ENCODE measurements at places on chromosomes 13 and 19.
A peak's percentile ranks its signal among the peaks of the same experiment; 100 is the strongest.

- DNase-seq, result no peak
These were observed 58.1 kb downstream of the KCNRG start for GRCh38 chr13:50073340-50073739.

DNA sequence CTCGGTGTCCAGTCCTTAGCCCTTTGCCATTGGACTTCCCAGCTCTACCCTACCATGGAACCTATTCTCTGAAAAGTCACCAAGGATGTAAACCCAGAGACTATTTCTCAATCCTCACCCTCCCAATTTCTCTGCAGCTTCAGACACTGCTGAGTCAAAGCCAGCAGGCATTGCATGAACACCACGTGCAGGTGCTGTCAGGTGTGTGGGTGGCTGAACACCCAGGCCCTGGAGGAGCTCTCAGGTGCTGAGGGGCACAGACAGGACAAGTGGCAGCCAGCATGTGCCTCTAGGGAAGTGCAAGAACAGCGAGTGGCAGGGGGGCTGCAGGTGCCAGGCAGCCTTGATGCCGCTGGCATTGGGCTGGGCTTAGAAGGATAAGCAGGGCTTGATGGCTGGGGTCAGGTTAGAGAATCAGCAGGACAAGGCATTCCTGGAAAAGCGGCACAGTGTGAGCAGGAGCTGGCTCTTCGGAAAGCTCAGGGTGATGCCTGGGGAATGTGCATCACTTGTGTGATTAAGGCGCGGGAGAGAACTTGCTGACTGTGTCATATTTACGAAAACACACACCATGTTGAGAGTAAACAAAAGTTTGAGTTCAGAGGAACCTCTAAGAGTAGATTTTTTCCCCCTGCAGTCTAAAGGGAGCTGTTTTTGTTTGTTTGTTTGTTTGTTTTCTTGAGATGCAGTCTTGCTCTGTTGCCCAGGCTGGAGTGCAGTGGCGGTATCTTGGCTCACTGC lies 83.8 kb downstream of the LNX2 start:
- no peak for DNase-seq

GRCh38 chr19:11853358-11853757 lies 4.8 kb downstream of the ZNF439 start:
- no peak for DNase-seq

GRCh38 chr13:81658598-81659370 lies 1317.9 kb upstream of the SPRY2 start:
- DNase-seq, result no peak

DNA sequence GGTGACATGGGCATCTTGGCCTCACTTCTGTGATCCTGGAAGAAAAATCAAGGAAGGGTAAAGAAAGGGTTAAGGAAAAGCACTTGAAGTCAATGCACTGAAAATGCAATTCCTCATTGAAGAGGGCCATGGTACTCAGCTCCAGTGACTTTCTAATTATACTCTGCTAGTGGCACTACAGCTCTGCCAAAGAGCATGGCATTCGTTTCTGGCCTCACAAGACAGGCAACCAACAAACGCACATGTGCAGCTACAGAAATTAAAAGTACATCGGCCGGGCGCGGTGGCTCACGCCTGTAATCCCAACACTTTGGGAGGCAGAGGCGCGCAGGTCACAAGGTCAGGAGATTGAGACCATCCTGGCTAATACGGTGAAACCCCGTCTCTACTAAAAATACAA lies 21.8 kb downstream of the SACS start:
- no peak for DNase-seq

DNA sequence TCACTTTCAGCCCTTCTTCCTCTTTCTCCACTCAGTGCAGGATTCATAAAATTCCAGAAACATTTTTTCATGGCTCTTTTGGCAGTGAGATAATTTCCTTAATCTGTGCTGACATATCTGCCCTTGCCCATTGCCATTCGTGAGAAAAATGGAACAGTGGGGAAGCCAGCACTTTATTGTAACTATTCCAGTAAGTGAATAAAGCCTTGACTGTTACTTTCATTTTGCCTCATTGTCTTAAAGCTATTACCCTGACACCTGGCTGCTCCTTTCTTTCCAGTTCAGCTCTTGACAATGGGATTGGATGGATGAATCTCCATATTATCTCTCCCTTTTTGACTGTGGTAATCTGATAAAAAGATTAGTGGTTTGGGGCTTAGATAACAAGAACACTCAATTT lies 1068.1 kb upstream of the PCDH20 start:
- peak; percentile 0 for DNase-seq

GRCh38 chr19:56253737-56254136 lies 18.8 kb upstream of the EDDM13 start:
- DNase-seq, result peak; percentile 56

DNA sequence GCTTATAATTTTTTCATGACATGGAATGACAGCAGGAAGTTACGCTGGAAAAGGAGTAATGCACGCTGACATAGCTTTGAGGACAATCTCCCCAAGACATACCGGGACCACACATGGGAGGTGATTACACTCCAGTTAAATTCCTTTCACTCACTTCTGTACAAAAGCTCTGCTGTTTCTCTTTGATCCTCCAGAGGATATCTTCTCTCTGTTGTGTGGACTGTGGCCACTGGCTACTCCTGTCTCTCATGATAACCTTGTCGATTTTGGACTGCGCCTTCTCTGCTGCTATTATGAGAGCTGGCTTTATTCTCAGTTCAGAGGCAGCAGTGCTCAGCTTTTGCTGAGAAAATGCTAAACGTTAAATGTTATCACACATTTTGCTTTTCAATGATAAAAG lies 464.6 kb downstream of the FGF9 start:
- no peak for DNase-seq

DNA sequence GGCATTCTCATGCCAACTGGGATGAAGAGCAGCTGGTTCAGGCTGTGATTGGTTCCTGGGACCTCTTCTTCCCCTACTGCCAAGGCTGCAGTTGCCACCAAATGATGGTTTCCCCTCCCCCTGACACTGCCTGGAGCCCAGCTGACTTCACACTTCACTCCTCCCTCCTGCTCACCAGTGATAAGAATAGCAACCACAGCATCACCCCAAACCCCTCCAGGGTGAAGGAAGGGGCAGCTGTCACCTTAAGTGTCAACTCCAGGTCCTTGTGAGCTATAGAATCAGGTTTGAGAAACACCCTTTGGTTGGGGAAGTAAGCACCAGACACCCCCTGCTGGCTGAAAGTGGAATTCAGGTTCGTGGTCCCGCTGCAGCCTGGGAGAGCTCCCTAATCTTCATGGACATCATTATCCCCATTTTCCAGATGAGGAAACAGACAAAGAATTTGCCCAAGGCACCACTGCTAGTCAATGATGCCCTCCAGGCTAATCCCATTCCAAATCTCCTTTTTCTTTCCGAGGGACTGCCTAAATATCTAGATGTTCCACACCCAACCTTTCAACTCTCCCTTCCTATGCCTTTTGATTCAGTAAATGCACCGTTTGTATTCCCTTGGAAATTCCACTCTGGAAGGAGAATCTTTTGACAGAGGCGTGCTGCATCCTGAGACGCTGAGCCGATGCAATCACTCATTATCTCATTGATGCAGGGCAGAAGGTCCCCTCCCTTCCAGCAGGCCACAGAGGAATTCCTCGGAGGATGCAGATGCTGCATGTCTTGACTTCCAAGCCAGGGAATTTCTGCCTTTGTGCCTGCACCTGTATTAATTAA lies 50.6 kb upstream of the UQCRFS1 start:
- peak; percentile 42 for DNase-seq

- DNase-seq, result no peak
These were observed 398.9 kb downstream of the IRS2 start for GRCh38 chr13:109387471-109387870.

GRCh38 chr13:27425158-27425917 lies 919 bp downstream of the GTF3A start:
- no peak for DNase-seq

DNA sequence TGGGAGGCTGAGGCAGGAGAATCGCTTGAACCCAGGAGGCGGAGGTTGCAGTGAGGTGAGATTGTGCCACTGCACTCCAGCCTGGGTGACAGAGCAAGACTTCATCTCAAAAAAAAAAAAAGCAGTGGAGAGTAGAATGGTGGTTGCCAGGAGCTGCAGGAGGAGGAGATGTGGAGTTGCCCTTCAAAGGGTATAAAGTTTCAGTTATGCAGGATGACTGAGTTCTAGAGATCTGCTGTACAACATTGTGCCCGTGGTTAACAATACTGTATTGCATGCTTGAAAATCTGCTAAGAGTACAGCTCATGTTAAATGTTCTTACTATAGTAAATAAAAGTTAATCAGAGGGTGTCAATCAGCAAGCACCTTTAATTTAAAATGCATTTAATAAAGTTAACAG lies 28.4 kb upstream of the LATS2 start:
- DNase-seq, result no peak

GRCh38 chr13:42707586-42707985 lies 73.8 kb upstream of the FAM216B start:
- DNase-seq, result peak; percentile 79

- peak; percentile 85 for DNase-seq
These were observed 107.4 kb downstream of the DNAJC3 start for GRCh38 chr13:95784161-95784899.

GRCh38 chr13:22298530-22298929 lies 627.7 kb downstream of the FGF9 start:
- DNase-seq, result no peak

DNA sequence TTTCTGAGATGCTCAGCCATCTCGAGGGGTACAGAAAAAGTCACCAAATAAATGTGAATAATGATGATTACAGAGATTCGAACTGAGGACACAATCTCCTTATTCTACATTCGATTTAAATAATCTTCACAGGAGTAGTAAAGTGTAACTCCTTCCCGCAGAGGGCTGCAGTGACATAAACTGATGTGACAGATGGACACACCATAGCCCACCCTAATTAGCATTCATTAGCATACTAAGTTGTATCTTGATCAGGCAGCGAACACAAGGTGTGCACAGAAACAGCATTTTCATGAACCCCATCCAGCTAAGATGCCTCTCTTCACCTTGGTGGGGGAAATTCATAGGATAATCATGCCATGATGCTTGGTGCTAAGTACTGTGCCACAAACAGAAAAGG lies 83.0 kb downstream of the TNFSF11 start:
- DNase-seq, result no peak

DNA sequence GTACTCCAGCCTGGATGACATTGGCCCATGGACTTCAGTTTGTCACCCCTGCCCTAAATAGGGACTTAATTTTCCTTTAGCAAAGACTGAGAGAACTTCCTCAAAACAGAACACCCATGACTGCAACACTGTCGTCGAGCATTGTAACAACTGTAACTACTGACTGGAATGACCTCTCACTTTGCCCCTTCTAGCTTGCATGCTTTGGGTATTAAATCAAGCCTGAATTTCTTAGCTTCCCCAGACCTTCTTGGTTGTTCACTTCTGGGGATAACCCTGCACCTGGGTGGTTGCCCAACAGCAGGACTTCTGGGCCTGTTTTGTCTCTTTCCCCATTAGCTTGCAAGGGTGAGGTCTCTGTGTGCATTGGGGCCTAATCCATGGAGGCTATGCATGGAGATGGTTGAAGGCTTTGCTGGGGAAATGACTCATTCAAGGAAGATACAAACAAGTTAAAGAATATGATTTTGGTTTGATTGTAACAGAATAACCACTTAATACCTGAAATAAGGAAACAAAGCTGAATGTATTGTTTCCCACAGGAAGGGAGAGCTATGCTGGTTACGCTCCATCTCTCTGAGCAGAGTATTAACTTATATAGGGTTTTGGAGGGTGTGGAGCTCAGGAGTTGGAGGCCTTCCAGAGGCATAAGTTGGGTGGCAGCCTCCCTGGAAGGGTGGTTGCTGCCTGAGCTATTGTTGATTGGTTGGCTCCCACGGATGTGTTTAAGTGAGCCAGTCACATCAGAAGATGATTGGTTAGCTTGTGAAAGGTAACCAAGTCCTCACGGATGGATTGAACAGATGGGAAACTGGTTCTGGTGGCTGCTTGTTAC lies 34.7 kb upstream of the UBAC2 start:
- no peak for DNase-seq

DNA sequence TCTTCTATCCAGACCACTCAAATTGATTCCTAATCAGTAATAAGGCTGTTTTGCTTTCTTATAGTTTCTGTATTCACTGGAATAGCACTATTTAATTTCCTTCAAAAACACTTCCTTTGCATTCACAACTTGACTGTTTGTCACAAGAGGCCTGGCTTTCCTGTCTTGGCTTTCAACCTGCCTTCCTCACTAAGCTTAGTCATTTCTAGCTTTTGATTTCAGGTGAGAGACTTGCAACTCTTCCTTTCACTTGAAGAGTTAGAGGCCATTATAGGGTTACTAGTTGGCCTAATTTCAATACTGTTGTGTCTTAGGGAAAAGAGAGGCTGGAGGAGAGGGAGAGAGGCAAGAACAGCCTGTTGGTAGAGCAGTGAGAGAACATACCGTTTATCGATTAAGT lies 47.0 kb downstream of the SACS start:
- no peak for DNase-seq

GRCh38 chr13:59861676-59862075 lies 302.1 kb downstream of the DIAPH3 start:
- DNase-seq, result no peak

GRCh38 chr19:29285878-29286277 lies 72.9 kb upstream of the UQCRFS1 start:
- no peak for DNase-seq

- no peak for DNase-seq
These were observed 428.8 kb downstream of the DCT start for GRCh38 chr13:94050686-94051085.

DNA sequence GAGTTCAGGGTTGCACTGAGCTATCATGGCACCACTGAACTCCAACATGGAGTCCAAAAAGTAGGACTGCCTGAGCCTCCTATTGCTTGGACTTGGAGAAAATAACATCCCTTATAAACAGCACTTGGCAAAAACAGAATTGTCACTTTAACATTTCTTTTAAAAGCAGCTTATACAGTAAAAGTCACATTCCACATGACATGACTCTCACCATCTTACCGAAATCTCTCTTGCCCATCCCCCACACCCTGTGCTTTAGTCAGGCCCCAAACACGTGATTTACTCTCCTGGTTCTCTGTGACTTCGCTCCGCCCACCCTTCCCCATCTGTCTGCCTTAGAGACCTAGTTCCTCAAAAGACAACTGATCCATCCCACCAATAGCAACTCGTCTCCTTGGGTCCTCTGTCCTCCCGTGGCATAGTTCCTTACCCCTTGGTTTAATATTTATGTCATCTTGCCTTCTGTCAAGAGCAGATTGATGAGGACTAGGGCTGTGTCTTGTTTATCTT lies 4.6 kb downstream of the SAFB start:
- DNase-seq, result peak; percentile 43

All from fibroblast of skin of scalp (primary cell).